Tongue (tissue), 3 donors: ENCODE measurements at places on chromosomes 6 and 20.
A peak's percentile ranks its signal among the peaks of the same experiment; 100 is the strongest.

- DNase-seq: no peak
These were observed 66.8 kb upstream of the ARHGAP18 start for GRCh38 chr6:129776542-129777330.

DNA sequence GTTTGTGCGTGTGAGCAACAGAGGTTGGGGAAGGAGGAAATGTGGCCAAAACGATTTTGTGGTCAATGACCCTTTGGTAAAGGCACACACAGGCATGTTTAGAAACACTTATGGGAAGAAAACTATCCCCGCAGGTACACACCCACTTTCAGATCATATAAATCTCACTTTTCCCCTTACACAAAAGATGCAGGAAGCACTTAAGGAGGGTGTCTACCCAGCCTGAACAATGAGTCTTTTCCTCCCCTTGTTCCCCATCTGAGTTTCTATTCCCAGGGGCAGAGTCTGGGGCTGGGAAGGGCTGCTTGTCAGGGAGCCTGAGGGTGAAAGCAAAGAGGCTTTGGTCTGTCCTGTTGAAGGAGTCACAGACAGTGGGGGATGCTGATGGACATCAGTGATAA is 193.2 kb upstream of the SALL4 start:
- DNase-seq: no peak

DNA sequence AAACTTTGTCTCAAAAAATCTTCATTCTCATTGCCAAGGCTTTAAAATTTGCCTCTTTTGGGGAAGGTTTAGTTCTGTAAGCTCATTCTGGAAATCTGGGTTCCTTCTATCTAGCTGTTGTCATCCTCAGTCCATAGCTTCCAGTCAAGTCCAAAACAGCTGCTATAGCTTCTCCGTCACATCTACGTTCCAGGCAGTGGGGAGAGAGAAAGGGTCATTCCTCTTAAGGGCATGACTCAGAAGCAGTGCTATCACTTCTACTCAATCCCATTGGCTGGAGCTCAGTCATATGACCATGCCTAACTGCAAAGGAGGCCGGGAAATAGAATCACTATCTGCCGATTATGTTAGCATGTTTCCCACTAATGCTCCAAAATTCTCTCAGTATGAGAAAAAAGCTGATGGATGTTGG is 141.4 kb upstream of the PTPN1 start:
- no peak for DNase-seq

DNA sequence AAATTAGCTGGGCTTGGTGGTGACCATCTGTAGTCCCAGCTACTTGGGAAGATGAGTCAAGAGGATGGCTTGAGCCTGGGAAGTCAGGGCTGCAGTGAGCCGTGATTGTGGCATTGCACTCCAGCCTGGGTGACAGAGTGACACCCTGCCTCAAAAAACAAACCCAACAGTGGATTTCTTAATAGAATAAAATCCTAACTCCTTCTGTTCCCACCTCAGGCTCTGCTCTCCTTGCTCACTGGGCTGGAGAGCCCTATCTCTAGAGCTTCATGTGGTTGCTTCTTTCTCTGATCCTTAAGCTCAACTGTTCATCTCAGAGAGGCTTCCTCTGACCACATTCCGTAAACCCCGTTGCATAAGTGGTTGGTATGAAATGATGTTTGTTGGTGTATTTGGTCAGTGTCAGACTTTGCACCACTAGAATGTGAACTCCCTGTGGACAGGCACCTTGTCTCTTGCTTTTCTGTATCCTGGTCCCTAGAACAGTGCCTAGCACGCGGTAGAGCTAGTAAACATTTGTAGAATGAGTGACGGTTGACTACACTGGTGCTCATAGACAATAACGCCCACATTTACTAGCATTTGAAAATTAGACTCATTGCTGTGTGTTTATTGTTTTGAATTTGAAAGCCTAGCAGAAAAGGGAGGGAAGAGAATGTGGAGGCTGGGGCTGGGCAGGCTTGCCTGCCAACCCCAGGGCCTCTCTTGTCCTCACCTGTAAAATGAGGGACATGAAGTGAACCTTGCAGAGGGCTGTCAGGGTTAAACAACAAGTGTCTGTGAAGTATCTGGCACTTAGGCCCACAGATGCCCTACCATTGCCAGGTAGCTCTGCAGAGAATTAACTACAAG is 4.2 kb downstream of the MAPRE1 start:
- no peak for DNase-seq

- DNase-seq: no peak
These were observed 20.4 kb downstream of the ZC3H12D start for GRCh38 chr6:149464411-149464810.

DNA sequence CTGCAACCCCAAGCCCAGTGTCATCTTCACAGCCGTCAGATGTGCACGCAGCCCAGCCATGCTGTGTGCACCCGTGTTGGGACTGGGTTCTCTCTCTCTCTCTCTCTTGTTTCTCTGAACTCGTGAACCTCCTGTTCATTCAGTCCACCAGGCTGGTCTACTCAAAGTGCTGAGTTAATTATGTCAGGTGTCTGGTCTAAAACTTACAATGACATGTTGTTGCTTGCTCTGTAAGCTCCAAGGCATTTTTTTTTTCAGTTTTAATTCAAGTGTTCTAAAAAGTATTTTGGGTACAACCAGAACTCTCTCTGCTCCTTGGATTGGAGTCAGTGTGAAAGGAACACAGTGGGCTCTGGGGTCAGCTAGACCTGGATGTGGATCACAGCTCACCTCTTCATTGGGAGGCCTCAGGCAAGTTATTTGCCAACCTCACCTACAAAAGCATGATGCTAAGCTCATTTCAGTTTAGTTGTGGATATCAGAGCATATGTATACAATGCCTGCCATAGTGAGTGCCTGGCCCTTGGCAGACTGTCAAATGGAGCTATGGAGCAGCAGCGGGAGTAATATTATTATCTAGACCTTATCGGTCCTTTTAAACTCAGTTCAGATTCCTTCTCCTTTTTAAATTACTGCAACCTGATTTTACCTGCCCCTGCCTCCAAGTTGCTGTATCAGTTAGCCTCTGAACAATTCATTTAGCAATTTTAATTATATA is 59.5 kb downstream of the PLEKHG1 start:
- no peak for DNase-seq

DNA sequence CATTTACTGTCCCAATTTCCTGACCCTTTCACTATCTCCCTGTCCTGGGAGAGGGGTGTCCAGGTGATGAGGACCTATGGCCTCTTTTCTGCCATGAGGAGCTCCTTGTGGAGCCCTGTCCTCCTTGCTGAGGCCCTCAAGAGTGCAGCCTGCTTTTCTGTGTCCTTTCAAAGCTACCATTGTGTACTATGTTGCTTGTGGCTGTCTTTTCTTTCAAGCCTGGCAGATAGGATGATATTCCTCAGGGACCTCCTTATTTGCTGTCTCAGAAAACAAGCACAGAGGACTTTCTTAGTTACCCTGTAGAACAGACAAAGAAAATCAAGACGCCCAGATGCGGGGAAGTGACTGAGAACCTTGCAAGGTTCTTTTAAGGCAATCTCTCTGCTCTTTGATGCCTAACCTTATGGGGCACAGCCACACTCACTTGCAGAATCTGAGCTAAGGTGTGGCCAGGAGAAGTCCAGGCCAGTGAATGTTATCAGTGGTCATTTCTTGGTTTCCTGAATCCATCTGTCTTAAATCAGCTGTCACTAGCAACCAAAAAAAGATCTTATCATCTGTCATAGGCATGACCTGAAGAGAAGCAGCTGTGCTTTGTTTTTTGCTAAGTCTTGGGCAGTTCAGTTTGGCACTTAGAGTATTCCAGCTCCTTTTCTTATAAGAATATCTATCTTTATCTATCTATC is 17.2 kb downstream of the CARMIL1 start:
- DNase-seq: no peak

DNA sequence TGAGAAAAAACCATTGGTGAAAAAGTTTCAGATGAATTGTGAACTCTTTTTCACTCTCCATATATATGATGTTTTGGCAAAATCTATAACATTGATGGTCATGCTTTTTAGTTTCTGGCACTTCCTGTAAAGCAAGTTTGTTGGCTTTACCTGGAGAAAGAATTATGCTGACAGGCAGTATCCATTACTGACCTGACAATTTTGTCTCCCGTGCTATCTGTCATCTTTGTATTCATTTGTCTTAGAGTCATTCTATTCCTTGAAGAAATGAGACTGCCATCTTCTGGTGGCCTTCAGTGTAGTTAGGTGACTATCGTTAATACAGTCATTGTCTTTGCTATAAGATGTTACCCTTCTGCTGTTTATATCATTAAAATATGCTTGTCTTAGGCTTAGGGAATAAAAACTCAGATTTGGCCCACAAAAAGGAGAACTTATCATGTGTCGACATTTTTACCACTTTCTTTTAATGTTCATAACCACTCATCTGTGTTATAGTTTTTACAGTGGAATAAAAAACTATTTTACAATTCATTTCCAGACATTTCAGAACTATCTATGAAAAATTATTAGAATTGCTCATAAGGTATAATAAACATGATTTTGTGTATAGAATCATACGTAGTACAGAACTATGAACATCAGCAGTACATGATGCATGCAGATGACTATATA is 707.0 kb downstream of the EPM2A start:
- peak; percentile 48 for DNase-seq
